ENCODE measurements at places on chromosomes 5 and 9.

DNA sequence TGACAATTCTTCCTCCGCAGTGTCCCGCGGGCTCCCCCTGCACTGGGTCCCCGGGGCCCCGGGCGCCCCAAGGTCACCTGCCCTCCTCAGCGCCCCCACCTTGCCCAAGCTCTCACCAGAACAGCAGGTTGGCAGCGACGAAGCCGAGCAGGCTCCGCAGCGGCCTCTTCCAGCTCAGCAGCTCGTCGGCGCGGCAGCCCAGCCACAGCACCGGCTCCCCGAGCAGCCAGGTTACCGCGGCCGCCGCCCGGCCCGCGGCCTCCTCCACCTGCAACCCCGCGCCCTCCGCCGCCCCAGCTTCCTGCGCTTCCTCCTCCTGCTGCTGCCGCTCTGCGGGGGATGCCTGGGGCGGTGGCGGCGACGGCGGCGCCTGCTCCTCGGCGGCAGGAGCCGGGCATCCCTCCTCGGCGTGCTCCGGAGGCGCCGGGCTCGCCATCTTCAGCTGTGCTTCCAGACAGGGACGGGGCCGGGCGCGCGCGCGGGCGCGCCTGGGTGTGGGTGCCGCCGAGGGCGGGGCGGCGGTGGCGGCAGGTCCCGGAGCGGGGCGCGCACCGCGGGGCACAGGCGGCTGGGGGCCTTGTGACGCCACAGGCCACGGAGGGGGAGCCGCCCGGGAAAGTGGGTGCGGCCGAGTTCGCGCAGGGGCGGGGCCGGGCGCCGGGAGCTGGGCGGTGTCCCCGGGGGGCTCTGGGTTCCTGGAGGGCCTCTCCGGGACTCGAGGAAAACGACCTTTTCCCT lies at the start of gene RETREG1:
TSS of gene RETREG1 (minus strand) at position 462 of the 738 bp plus-strand sequence. CDS start at position 436, 26 bp downstream.
- no peak for DNase-seq

GRCh38 chr5:110851357-110851756 lies 112.5 kb downstream of the SLC25A46 start:
- DNase-seq, result no peak

DNA sequence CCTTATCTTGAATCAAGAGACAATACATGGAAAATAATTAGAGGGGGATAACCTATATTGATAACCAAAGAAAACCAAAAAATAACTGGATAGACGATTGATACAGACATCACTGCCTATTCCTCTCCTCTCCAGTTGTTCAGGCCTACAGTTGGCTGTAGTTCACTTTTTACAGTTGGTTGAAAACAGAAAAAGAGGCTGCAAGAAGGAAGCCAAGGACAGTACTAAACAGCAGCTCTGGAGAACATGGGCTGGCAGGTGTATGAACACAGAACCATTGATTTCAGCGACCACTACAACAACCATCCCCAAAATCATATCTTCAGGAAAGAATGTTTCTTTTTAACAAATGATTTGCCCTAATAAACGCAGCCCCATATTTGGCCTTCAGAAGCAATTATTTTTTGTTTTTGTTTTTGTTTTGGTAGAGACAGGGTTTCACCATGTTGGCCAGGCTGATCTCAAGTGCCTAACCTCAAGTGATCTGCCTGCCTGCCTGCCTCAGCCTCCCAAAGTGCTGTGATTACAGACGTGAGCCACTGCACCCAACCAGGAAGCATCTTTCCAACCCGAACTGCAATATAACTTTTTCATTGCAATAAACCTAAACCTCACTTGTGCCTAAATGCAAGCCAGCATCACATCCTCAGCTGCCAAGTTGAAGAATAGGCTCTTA lies 64.3 kb downstream of the MLLT3 start:
- DNase-seq, result no peak

- no peak for DNase-seq
These were observed 59.3 kb downstream of the AHRR start for GRCh38 chr5:380701-381309.

- no peak for DNase-seq
These were observed 151.1 kb downstream of the DOCK2 start for GRCh38 chr5:169788168-169788567.

DNA sequence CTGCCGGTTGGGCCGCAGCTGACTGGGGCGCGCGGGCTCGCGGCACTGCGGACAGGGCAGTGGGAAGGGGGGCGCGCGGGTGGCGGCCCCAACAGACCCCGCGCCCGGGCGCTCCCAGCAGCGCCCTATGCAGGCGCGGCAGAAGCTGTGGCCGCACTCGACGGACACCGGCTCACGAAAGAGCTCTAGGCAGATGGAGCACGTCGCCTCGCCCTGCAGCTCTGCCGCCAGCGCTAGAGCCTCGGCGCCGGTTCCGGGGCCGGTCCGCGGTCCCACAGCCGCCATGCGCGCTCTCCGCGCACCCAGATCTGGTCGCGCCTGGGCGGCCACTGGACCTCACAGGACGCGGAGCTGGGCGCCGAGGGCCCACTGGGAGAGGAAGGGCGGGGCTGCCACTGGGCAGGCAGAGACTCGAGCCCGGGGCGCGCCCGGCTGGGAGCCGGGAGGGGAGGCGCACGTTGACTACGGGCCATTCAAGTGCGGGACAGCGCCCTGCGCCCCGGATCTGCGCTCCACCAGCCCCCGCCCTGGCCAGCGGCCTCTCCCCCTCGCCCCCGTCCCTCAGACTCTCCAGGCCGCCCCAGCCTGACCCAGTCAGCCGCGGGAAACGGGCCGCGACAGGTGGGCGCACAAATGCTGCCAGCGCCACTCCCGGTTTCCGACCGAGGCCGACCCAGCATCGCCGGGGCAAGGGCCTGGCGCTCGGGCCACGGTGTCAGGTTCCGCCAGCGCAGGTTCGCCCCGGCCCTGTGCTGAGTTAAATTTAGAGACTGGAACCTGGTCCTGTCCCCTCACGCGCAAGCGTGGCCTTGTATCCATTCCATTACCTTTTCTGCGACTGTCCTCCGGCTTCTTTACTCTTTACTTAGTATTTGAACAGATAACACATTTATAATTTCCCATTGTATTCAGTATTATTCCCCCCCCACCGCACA lies at the start of gene TRIM7:
TSS of gene TRIM7 (minus strand) at position 371 of the 935 bp plus-strand sequence. CDS start at position 285, 86 bp downstream.
- no peak for DNase-seq

- no peak for DNase-seq
These were observed 18.7 kb downstream of the GIN1 start for GRCh38 chr5:103101079-103101750.

- DNase-seq, result no peak
These were observed 7.3 kb downstream of the GRK6 start for GRCh38 chr5:177433658-177434217.

DNA sequence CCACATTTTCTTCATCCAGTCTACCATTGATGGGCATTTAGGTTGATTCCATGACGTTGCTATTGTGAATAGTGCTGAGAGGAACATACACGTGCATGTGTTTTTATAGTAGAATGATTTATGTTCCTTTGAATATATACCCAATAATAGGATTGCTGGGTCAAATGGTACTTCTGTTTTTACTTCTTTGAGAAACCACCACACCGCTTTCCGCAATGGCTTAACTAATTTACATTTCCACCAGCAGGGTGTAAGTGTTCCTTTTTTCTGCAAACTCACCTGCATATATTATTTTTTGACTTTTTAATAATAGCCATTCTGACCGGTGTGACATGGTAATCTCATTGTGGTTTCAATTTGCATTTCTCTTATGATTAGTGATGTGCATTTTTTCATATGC lies 82.2 kb upstream of the RFX3 start:
- DNase-seq, result no peak

DNA sequence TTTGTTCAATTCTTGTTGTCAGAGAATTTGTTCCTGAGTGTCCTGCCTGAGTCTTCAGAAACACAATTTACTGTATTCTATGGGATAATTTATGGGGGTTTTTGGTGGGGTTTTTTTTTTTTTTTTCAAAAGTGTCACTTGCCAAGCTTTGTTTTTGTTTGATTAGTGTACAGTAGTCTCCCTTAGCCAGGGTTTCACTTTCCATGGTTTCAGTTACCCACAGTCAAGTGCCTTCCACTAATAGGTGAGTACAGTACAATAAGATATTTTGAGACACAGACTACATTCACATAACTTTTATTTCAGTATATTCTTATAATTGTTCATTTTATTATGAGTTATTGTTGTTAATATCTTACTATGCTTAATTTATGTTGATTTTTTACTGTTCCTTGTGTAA lies 25.0 kb upstream of the AUH start:
- no peak for DNase-seq

GRCh38 chr9:14417237-14417636 lies 103.3 kb upstream of the NFIB start:
- DNase-seq, result no peak

- DNase-seq, result peak; percentile 23
These were observed 180.7 kb downstream of the KDM4C start for GRCh38 chr9:6938447-6938846.
